Thymus (tissue), 14 donors: ENCODE measurements at places on chromosomes 2 and 18.

DNA sequence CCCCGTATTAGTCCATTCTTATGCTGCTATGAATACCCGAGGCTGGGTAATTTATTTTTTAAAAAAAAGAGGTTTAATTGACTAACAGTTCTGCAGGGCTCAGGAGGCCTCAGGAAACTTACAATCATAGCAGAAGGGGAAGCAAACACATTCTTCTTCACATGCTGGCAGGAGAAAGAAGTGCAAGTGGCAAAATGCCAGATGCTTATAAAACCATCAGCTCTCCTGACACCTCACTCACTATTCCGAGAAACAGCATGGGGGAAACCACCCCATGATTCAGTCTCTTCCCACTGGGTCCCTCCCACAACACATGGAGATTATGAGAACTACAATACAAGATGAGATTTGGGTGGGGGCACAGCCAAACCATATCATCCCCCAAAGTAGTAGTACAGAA, 2148.5 kb upstream of the PIK3C3 start:
- no peaks in the 10 kb centered on the region for H3K36me3 ChIP-seq
- H3K27me3 ChIP-seq, result no peaks in the 10 kb centered on the region
- DNase-seq, result no peak
- H3K4me1 ChIP-seq, result no peaks in the 10 kb centered on the region
- no peak overlapping the region for H3K27ac ChIP-seq
- no peak overlapping the region for H3K4me3 ChIP-seq

DNA sequence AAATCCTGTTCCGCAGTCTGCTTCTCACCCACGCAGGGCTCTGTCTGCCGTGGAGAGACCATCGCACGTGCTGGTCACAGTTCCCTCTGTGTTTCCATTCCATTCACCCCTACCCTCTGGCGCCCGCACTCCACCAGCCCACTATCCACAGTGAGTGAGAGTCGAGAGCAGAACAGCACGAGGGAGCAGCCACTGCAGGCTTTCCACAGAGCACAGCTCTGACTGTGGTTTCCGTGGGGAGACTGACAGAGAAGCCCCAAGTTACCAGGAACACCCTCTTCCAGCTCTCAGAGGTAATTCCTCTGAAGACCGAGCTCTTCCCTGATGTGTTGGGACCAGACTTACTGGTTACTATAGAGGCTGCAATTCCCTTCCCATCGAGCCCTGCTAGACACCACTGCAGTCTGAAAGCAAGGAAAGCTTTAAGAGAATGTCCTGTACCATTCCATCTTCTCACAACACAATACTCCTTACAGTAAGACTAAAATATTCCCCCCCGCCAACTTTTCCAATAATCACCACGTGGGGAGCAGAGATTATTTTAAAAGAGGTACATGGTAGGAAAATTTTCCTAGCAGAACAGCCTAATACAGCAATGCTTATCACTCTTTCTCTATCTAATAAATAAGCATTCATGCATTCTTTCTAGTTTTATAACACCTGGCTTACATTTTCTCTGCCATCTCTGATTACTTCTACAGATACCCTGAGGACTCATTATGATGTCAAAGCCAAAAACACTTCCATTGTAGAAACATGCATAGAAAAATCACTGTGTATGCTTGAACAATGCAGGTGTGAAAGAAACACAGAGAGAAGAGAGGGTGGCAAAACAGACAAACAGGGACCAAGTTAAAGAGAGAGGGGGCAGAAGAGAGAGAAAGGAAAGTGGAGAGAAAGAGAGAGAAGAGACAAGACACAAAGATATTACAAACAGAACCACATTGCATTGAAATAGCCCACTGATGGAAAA, 4.7 kb downstream of the MYT1L start:
- no peaks in the 10 kb centered on the region for H3K27me3 ChIP-seq
- no peaks in the 10 kb centered on the region for H3K36me3 ChIP-seq
- DNase-seq, result no peak
- no peak overlapping the region for H3K27ac ChIP-seq
- no peaks in the 10 kb centered on the region for H3K4me1 ChIP-seq
- no peak overlapping the region for H3K4me3 ChIP-seq

DNA sequence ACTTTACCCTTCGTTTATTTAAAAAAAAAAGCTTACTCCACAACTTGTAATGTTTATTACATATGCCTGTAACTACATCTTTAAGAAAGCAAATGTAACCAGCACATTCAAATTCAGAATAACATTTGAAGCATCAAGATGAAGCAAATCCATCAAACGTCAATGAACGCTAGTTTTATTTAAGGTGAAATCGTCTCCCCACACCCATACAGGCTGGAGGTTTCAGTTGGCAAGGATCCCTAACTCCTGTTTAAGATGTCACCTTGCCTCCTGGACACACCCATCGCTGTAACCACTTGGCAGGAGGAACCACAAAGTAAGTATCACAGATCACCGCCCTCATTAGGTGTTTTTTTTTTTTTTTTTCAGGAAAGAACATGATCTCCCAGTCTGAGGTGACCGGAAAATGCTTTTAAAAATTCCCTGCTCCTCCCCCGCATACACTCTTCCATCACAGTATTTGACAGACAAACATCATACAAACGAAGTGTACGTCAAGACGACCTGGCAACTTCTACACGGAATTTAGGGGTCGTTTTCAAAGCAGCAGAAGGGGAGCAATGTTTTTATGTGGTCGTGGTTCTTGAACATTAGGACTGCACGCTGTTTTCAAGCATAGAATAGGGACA, 19.7 kb upstream of the STPG4 start:
- peaks cover 23% of the 10 kb centered on the region for H3K4me1 ChIP-seq
- DNase-seq, result no peak
- peaks cover 7% of the 10 kb centered on the region for H3K36me3 ChIP-seq
- H3K27me3 ChIP-seq, result no peaks in the 10 kb centered on the region

- peaks cover 8% of the 10 kb centered on the region for H3K4me1 ChIP-seq
- no peak for DNase-seq
- H3K36me3 ChIP-seq, result peaks cover 15% of the 10 kb centered on the region
- no peaks in the 10 kb centered on the region for H3K27me3 ChIP-seq
- no peak overlapping the region for H3K4me3 ChIP-seq
Observed at GRCh38 chr18:79381811-79382311, 13.9 kb upstream of the NFATC1 start.

GRCh38 chr2:215397632-215398341, 38.1 kb downstream of the FN1 start:
- H3K4me1 ChIP-seq, result no peaks in the 10 kb centered on the region
- H3K36me3 ChIP-seq, result no peaks in the 10 kb centered on the region
- DNase-seq, result no peak
- no peak overlapping the region for H3K27ac ChIP-seq
- no peaks in the 10 kb centered on the region for H3K27me3 ChIP-seq
